LoVo (cell line): ENCODE measurements at places on chromosomes 5 and 9.

DNA sequence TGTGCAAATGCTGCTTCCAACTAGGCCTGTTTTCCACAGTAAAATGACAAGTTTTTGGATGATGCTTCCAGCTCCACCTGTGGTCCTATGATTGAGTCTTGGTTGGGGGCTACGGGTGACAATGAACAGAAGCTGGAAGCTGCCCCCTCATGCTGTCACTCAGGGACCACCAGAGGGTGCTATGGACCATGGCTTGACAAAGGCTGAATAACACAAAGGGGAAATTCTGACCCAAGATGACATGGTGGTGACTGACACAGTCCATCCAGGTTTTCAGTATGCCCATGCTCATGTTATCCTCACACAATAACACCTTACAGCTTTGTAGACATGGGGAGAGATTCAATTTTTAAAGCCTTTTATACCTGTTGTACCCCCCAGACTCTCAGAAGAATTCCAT lies 23.9 kb upstream of the SAP30L start:
- DNase-seq, result no peak

DNA sequence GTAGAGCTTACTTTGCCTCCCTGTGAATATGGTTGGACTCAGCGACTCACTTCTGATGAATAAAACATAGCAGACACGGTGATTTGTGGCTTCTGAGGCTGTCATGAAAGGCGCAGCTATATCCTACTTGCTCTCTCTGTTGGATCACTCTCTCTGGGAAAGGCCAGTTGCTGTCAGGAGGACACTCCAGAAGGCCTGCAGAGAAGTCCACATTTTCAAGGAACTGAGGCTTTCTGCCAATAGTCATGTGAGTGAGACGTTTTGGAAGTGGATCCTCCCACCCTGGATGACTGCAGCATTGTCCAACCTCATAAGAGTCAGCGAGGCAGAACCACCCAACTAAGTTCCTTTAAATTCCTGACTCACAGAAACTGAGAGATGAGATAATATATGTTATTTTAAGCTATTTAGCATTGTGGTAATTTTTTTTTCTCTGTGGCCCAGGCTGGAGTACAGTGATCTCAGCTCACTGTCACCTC lies 156.0 kb upstream of the MAST4 start:
- DNase-seq, result no peak

DNA sequence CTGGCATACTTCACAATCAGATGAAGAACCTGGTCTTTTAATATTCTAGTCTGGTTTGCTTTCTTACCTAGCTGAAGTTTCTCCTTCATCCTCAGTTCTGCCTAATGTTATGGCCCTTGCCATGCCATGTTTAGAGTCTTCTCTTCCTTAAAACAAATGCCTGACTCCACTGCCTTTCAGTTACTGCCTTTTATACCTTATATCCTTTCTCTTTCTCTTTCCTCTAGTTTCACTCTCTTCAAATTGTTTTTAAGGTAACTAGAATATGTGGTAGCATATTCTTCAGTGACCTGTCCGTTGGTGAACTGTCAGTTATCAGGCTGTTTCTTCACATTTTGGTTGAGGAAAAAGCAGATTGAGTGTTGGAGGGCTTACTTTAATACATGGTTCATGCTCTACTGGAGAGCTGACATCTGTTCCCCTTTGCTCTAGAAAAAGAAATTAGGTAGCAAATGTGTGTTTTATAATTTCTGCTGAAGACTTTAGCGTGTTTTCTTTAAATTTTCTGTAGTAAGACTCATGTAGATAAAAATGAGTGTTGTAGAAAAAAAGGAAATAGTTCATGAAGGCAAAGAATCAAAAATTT lies 103.8 kb downstream of the DMXL1 start:
- DNase-seq, result no peak

- DNase-seq, result no peak
Observed at GRCh38 chr5:134833340-134834032, 12.3 kb upstream of the C5orf24 start.

GRCh38 chr9:111597852-111598732 lies 1.4 kb downstream of the PTGR1 start:
- DNase-seq, result peak; percentile 56

DNA sequence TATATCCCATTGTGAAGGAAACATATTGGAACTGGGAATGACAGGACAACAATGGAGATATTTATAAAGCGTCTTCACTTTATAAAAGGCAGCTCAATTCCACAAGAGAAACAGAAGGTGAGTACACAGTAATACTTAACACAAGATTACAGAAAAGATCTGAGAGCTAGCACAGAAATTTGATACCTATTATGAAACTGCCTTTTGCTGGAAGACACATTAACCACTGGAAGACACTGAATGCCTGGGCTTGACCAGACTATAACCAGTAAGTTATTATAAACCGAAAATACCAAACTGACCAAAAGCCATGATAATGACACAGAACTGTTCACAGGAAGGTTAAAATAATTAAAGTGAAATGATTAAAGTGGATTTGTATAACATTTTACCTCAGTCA lies 195.4 kb downstream of the NR2F1-AS1 start:
- DNase-seq, result no peak

DNA sequence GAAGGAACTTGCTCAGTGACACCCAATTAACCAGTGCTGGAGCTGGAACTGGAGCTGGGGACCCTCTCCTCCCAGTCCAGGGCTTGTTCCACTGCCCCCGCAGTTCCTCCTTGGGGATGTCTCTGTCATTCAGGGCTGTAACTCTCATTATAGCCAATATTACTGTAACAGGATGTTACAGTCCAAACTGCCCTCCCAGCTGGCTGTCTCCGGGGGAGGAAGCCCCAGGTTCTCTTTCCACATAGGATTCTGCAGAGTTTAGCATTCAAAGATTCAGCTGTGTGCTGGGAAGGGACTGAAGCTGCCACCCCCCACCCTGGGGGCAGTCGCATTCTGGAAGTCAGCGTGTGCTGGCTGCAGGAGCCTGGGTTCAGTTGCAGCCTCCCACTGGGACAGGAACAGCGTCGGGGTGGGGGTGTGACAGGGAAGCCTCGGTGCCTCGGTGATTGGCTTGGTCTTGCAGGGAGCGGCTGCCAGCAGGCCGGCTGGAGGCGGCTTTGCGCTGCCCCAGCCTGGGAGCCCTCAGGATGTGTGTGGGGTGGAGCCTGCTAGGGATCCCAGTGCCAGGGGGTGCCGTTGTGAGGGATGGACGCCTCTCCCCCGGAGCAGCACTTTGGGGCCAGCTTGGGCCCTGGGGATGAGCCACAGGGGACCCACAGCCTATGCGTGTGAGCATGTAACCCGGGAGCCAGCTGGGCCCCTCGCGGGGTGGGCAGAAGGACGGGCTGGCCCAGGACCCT lies 101.1 kb downstream of the RGS3 start:
- DNase-seq, result no peak

- no peak for DNase-seq
Observed at GRCh38 chr9:75858497-75859092, 31.9 kb upstream of the PCSK5 start.

DNA sequence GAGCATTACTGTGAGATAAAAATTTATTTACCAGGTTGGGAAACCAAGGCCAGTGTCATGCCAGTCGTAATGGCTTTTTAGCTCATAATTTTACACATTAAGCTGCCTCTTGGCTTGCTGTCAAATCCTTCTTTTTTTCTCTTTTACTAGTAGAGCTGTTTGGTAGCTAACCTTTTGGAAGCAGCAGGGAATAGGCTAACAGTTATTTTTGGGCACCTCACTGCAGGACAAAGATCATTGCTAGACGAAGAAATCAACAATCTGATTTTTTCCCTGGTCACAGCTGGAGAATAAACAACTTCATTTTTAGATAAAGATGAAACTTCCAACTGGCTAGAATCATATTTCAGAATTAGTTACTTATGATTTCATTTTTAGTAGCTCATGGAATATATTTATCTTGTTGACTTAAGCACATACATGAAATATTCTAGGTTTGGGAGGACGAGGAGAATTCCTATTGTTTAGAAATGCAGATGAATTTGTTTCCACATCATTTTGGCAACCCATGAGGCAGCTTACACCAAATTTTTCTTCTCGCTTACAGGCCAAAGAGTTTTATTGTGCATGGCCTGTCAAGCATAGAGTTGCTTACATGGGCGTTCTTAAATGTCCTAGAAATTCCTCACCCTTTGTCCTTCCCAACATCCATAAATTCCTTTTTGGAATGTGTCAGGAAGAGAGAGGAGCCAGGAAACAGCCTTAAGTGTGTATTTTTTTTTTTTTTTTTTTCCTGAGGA lies 19.6 kb downstream of the TNC start:
- DNase-seq, result no peak

DNA sequence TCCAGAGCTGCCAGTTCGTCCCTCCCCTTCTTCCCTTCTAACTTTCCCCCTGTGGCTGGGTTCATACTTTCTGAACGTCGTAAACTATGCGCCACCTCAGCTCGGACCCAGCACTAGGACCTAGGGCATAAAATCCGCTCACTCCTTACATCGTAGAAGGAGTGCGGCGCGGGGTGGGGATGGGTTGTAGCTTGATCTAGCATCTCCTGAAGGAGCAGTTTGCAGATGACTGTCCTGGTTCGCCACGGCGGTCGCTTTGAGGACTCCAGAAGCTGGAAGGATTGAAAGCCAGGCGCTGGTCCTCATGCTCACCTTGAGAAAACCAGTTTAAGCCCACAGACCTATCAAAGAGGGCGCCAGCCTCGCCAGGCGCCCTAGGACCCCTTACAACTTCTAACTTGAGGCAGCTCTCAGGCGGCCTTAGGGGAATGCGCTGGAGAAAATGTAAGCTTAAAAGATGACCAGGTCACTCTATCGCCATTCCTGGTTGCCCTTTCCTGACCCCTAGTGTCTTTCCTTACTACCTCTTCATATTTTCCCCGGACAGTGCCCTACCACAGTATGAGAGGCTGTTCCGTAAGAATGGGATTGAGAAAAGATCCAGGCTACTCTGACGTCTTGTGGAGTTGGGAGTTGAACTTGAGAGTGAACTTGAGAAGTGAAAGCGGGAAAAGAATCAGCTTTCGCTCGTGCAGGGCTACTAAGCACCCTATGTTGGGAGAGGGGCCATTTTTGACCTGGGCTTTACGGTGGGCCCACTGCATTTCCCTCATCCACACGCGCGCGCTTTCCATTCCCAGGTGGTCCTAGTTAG lies 2.8 kb downstream of the RORB start:
- DNase-seq, result no peak

- no peak for DNase-seq
Observed at GRCh38 chr9:116286297-116286696, 132.7 kb downstream of the PAPPA start.

GRCh38 chr9:37503736-37504135 lies 18.0 kb downstream of the POLR1E start:
- DNase-seq, result no peak

- DNase-seq, result no peak
Observed at GRCh38 chr9:93597142-93597706, 20.8 kb downstream of the PHF2 start.

GRCh38 chr5:130796032-130796431 lies 369.0 kb downstream of the HINT1 start:
- no peak for DNase-seq

- DNase-seq, result peak; percentile 33
Observed at GRCh38 chr5:34045996-34046395, 3.0 kb upstream of the C1QTNF3 start.

GRCh38 chr5:58842852-58843251 lies 260.0 kb downstream of the RAB3C start:
- no peak for DNase-seq

GRCh38 chr9:36939655-36940499 lies 94.2 kb downstream of the PAX5 start:
- no peak for DNase-seq
